ENCODE measurements at places on chromosomes 6 and 20.

DNA sequence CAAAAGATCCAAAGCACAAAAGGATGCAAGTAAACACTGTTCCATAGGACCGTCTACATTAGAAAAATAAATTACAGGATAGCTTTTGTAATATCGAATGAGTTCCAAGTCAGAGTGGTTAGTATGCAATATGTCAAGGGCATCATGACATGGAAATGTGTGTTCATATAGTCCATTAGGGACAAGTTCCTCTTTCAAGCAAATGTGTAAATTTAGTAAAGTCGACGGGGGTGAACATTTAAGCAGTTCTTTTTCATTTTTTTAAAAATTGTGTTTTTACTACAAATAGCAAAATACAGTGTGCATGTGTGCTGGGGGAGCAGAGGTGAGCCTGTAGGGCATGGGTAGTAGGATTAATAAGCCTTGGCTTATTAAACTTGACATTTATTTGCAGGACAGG, 359.0 kb downstream of the ESR1 start:
- DNase-seq, result no peak

DNA sequence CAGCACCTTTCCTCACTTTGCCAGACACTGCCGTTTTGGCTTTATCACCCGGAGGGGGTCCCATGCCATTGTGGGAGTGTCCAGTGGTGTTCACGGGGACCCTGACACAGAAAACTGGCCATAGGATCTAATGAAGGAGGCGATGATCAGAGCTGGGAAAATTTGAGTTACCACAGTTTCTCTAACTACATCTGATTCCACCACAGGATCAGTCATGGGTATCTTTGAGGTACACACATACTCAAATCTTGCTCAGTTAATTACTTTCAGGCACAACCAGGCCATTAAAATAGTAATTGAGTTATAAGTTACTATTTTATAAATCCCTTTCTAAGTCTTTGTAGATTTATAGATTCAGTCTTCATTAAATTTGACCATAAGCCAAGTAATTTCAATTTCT, 215.1 kb downstream of the PRL start:
- no peak for DNase-seq

DNA sequence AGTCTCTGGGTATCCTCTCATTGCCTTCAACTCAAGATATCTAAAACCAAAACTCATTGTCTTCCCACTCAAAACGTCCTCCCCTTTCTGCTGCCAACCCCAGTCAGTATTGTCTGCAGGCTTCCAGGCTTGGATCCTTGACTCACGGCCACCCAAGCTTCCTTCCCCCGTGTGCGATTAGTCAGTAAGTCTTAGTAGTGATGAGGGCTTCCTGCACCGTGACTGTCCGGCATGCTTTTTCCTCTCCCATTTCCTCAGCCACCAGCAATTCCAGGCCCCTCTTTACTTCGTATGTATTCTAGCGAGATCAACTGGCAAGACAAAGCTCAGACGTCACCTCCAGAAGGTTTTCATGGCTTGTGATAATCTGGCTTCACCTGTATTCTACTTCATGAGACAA, 88.6 kb upstream of the DUSP22 start:
- no peak for DNase-seq

GRCh38 chr20:21632031-21632734, 73.3 kb upstream of the PAX1 start:
- DNase-seq, result no peak

- DNase-seq, result no peak
These were observed 10.3 kb downstream of the RSPO4 start for GRCh38 chr20:991850-992249.

- no peak for DNase-seq
These were observed 15.5 kb upstream of the CARMIL1 start for GRCh38 chr6:25263657-25264056.
